H1 (cell line): ENCODE measurements at places on chromosomes 7 and 10. TPM values are rescaled to one million over a fixed set of nuclear protein-coding genes. Genes with fewer than 3 reads are reported as not detected.

The AS3MT gene
- 10.3 and 10.4 TPM in 2 replicates for total RNA-seq

The TFEC gene
- total RNA-seq: not detected in 2 replicates

The IFIT1B gene
- not detected in 2 replicates for total RNA-seq

The OR2A7 gene
- total RNA-seq: 1.6 and 1.9 TPM in 2 replicates

The DNAJC12 gene
- 2.9 and 4.2 TPM in 2 replicates for total RNA-seq

GRCh38 chr7:123797673-123798531, 47.1 kb upstream of the HYAL4 start:
- no peak for DNase-seq

DNA sequence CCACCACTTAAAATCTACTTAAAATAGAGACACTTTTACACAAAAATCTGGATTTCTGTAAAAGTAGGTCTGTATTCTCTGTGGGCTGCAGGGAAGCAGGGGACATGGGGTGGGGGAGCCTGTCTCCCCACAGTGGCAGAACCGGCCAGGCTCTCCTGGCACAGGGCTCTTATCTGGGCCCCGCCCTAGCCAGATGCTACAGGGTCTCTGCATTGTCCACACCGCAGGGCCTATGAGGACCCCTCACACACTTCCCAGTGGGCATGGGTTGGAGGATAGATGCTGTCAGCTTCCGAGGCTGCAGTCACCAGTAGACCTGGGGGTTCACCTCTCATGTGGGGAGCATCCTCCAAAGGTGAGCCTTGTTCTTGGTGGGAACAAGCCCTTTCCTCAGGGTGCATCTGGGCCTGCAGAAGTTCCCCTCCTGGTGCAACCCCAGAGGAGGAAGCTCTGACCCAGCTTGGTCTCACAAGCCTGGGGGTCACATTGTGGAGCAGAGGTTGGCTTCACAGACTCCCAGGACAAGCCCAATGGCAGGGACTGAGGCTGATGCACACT, 15.4 kb upstream of the MYL7 start:
- DNase-seq: no peak

DNA sequence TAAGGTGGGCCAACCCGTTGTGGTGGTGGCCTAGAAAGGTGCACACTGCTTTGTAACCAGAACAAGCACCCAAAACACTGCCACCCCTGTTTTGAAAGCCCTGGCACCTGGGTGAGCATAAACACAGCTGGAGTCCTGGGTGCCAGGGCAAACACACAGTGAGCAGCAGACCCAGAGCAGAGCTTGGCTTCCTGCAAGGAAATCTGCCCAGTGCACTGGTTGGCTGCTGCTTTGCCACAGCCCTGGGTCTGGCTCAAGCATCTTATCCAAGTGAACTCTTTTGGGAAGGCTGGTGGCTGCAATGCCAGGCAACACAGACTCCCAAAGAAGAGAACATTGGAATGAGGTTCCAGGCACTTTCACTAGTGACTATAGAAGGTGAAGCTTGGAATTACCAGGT, 145.5 kb upstream of the PDE1C start:
- DNase-seq: no peak

DNA sequence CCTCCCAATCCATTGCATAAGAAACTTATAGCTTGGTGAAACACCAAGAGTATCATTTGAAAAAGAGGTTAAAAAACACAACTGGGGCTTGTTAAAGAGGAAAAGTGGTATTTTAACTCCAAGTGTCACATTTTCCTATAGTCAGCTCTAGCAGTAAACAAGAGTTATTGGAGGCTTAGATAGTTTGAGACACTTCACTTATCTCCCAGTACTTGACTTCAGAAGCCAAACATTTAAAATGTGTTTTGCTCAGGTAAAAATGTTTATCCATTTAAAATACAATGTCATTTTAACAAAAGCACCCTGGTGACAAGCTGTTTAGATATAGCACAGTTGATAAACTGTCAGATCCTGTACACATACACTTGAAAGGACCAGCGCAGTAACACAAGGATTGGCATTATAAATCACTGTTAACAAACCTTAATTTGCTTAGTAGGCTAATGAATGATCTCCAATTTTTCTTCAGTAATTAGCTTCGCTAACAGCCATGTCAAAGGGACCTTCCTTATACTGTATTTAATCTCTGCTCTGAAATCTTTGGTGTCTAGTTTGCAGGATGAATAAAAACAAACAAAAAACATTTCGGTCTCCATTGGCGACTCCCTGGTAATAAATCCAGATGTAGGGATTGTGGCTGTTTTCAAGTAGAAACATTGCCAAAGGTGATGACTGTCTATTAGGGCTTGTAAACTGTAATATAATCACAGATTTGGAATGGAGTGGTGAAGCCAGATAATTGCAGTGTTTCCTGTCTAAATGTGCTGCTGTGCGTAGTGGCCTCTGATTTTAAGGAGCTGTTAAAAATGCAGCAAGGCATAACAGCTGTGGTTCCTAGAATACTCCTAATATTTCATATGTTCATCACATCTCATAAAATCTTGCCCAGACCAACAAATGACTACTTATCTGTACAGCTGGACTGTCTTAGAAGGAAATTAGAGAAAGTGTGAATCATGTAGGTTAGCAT, 545.1 kb downstream of the AUTS2 start:
- no peak for DNase-seq

DNA sequence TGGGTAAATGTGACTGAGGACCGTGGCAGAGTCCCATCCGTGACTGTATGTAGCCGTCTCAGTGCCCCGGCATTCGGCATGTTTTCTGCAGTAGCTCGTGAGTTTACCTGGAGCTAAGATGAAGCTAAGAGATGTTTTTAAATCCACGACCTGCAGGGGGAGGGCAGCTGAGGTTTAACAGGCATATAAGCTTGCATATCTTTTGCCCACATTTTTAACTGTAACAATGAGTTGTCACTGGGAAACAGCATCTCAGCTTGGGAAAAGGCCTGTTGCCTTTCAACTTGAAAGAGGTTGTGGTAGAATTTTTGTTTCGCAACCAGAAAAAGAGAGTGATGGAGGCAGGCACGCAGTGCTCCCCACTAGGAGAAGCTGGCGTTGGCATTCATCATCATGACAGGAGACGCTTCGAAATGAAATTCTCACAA, 77.7 kb downstream of the CELF2 start:
- no peak for DNase-seq

DNA sequence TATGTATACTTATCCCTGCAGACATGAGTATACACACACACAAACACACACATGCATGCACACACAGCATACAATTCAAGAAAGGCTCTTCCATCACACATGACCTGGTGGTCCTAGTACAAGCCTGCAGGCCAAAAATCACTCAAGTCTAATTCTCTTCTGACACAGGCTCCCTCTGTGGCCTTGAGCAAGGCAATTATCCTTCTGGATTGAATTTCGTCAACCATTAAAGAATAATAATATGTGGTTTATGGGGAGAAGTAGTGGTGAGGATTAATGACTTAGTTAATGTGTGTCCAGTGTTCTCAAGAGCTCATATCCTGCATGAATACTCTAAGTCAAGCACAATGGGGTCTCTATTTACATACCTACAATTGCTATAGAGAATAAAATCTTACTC, 161.8 kb upstream of the KIAA1217 start:
- no peak for DNase-seq

GRCh38 chr10:97075961-97076525, 109.7 kb downstream of the SLIT1 start:
- no peak for DNase-seq

- DNase-seq: no peak
These were observed 167.7 kb upstream of the PPP1R3A start for GRCh38 chr7:114086537-114086913.

DNA sequence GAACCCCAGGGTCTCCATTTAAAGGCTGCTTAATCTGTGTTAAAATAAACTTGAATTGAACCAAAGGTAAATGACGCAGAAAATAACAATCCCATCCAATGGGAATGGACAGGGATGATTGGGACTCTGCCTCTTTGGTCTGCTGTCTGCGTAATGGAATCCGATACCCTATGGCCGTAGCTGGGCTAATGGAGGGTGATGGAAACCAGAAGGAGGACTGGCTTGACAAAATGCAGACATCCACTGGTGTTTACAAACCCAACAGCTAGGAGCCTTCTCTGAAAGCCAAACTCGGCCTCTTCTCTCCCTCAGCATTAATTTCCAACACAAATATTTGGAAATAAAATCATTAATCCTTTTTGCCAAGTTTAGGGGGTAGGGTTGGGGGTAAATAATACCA, 162.2 kb upstream of the CHST15 start:
- DNase-seq: no peak

DNA sequence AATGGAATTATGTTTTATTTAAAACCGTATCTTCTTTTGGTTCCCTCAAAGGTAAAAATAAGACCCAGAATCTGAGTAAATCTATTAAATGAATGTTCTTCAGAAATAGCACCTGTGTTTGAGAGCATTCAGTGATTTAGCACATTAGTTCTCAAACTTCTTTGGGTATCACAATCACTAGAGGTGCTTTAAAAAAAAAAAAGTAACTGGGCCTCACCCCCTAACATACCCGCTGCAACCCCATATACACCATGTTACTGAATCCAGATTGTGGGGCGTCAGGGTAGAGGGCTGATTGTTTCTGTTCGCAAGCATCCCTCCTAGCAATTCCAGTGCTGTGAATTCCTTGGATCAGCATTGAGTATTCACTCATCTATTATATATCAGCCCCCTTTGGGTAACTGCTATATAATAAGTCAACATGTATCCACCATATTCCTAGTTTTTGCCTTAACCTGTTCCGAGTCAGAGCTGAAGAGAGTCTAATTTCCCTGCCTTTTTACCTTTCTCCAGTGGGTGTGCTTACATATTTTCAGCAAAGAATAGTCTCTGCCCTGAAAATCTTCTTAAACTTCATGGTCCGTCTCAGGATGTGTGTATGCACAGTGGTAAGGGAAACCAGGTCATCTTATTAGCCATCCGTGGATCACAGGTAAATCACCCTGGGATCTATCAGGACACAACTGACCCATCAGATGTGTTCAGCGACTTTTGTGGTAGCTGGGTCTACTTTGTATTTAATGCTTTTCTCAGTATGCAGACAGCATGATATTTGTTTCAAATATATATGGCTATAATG, 40.2 kb downstream of the CALML5 start:
- no peak for DNase-seq

- no peak for DNase-seq
These were observed 70.3 kb upstream of the SHH start for GRCh38 chr7:155882596-155882995.

- peak; percentile 78 for DNase-seq
These were observed 14.8 kb downstream of the ADAM8 start for GRCh38 chr10:133261726-133262325.
